Stimulated activated effector memory CD8-positive, alpha-beta T cell treated with anti-CD3 and anti-CD28 coated beads, Interleukin-12 subunit alpha, Interleukin-12 subunit beta, amount 100 ng/mL, for 72 hours (primary cell): ENCODE measurements at places on chromosomes 16 and 17.

- no peak for DNase-seq
Measured at GRCh38 chr16:56610609-56611111, 2.3 kb downstream of the MT2A start.

- no peak for DNase-seq
Measured at GRCh38 chr16:85528528-85529387, 84.4 kb upstream of the GSE1 start.

DNA sequence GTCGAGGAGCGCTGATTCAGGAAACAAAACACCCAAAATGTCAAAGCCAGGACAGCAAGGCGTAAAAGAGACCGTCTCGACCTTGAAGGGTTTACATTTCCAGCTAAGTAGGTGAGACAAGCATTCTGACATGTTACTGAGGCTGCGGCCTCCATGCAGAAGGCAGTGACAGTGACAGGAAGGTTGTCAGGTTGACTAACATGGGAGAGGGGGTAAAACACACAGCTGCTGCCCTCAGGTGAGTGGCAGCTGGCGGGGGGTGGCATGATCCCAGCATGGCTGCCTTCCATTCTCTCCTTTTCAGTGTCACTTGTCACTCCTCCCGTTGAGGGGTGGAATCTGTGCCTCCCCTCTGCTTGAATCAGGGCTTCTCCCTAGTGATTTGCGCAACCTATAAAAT is 31.9 kb upstream of the CRHR1 start:
- no peak for DNase-seq

GRCh38 chr16:59543641-59544040 is 809.5 kb upstream of the GOT2 start:
- no peak for DNase-seq

DNA sequence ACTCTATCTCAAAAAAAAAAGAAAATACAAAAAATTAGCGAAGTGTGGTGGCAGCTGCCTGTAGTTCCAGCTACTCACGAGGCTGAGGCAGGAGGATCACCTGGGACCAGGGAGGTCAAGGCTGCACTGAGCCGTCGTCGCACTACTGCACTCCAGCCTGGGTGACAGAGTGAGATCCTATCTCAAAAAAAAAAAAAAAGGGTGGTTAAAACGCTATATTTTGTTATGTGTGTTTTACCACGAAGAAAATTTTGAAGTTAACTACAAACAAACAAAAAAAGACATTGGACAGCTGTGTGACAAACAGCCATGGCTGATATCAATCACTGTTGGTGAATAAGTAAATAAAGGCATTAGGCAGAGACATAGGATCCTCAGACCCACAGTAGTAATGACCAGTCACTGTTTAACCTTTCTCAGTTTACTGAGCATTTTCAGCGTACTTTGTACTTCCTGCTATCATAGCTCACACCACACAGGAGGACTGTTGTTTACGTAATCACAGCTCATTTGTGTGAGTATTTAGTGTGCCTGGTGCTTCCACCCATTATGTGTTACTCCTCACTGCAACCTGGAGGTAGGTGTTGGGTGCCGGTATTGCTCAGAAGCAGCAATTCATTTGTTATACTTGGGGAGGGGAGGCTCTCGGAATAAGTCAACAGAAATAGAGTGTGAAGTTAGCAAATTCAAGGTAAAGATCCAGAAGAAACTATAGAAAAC is 55.4 kb downstream of the COPRS start:
- no peak for DNase-seq

GRCh38 chr17:2197271-2197670 is 106.3 kb downstream of the SMG6 start:
- DNase-seq, result no peak
